Activated CD4-positive, alpha-beta T cell treated with anti-CD3 and anti-CD28 coated beads, Interleukin-2, amount 50 U/mL, for 24 hours (primary cell): ENCODE measurements at places on chromosomes 5 and 9.

DNA sequence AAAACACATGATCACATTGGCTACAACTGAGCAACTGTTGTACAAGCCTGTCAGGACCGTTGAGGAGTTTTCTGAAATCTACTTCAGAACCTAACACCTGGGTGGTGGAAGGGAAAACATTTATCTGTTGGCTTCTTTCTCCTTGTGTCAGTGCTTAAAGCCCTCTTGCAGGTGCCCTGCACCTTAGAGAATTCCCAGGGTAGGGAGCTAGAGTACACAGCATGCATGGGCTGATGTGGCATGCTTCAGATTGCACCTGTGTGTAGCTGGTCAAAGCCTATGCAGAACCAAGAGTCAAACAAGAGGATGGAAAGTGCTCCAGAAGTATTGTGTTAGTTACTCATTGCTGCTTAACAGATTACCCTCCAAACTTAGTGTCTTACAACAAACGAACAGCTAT is 33.6 kb upstream of the ZBED3 start:
- DNase-seq = no peak

- DNase-seq = no peak
These were observed 144.7 kb upstream of the SHB start for GRCh38 chr9:38213631-38214299.

DNA sequence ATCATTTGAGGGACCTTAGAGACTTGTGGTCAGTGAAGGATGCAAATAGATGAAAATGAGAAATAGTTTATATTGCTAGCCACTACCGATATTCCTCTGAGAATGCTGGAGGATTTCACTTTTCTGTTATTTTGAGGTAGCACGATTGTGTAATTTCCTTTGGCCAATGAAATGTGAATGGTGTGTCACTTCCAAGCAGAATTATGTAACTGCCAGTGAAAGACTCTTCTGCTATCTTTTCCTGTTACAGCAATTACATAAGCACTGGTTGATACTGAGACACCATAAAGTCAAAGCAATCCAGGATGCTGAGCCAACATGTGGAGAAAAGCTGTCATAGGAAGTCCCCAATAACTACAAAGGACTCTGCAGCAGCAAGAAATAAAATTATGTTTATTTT is 3.6 kb upstream of the PCDHA2 start:
- DNase-seq = no peak

DNA sequence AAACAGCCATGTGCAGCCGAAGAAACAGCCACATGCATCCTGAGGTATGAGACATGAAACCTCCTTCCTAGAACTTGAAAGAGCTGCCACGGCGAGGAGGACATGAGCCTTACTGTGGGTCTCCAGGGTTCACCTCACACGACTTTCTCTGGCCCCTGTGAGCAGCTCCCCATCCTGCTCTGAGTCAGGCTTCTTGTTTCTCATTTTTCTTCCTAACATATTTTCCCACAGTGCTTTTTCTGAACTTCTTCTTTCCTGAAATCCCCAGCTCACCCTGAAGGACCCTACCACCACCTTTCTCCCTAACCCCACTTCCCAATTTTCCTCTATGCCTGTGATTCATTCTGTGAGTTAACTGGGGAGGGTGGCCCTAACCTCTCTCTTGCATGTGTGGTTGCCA is 33.7 kb upstream of the ADRB2 start:
- no peak for DNase-seq

GRCh38 chr5:138752341-138752950 is 779 bp upstream of the CTNNA1 start:
- no peak for DNase-seq

DNA sequence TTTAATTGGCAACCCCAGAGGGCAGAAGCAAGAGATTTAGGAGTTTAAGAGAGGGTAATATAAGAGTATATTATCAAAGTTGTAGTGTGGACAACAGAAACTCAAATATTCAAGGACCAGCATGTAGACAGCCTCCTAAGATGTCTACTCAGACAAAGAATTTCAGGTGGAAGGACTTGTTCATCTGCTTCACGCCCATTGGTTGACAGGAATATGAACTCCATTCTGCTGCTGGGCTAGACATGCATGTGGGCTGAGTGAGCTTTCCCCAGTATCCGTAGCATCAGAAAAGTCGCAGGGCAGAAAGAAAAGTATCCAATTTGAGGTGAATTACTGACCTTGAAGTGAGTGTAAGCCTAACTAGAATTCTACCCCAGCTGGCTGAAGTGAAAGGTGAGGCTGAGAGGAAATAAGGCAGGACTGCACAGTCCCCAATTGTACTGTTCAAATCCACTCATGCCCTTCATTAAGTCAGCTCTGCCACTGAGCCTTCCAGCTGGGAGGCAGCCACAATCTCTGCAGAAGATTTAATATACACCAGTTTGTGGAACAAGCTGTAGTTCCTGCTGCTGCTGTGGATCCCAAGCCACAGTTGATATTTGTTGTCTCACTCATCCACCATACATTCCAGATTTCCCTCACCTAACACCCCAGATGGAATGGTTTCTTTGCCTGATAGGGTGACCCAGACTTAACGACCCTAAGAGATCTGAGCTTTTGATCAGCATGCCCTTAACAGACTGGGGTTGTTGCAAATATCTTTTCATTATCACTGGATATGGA is 41.2 kb downstream of the PDCD1LG2 start:
- no peak for DNase-seq

- no peak for DNase-seq
These were observed 1412.1 kb downstream of the EFNA5 start for GRCh38 chr5:106258591-106259125.

GRCh38 chr5:149526845-149527590 is 24.2 kb downstream of the CSNK1A1 start:
- DNase-seq = no peak

DNA sequence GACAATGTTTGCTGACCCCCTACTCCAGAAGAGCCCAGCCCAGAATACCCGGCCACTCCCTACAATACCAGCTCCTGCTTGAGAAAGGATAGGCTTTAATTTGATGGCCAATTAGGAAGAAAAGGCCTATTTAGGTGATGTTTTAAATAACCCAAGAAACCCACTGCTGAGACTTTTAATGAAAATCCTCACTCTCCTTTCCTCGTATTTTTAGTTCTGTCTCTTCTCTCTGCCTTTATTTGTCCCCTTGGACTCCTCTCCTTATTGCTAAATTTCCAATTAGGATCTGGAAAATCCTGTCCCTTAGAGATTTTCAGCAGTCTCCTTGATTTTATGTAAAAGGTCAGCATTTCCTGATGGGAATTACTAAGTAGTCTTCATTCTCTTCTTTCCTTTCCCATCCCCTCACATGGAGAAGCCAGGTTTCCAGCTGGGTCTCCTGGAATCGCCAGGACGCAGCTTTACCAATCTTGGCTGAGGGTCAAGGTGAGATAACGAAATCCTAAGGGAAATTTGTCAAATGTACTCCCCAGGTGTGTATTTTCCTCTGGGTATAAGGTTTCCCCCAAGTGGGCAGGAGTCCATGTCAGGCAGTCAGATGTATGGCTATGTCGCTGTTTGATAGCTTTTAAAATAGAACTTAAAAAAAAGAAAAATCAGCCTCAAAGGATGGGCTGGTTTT is 11.7 kb downstream of the STC2 start:
- no peak for DNase-seq

DNA sequence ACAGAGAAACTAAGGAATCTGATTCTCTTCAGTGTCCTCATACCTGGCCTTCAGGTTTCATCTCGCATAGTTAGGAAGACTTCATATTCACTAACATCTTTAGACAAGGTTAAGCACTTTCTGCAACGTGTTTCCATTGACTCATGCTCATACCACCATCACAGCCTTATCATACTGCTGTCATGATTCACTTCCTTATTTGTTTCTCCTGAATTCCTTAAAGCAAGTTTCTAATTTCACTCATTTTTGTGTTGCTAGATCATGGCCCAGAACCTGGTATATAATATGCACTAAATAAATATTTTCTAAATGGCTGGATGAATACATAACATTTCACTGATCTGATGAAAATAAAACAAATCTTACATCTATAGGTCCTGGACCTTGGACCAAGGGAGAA is 472.9 kb downstream of the PRELID2 start:
- no peak for DNase-seq

DNA sequence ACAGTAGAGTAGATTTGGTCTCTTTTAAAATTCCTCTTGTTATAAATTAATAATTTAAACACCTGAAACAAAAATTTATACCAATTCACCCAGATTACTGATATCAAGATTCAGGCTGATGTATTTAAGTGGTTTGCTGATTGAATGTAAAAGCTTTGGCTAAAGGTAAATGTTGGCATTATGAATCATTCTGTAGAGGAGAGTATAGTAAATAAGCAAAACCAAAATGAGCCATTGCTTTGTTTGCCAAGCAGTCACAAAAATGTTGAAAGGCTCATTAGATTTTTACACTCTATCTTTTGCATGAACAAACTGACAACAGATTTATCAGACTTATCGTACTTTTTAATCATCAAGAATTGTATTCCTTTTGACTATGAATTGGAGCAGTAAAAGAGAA is 332.6 kb downstream of the FAM170A start:
- no peak for DNase-seq

DNA sequence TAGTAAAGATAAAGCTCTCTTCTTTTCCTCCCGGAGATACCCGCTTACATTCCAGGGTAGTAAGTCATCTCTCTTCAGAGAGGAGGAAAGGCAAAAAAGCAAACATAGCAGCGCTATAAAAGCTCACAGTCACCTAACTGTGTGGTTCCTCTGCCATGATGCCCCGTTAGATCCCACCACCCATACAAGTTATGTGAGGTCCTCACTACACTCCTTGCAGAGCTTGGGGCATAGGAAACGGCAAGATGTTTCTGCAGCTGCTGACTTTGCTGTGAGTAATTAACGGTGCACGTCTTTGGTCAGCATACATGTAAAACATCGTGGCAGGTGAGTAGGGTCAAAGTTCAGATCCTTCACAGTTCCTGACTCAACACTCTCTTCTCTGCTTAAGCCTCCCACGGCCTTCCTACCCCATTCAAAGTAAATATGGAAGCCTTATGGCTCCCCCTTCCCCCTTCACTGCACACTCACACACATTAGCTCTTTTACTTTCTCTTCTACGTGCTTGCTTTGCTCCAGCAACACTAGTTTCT is 218.9 kb downstream of the DIRAS2 start:
- DNase-seq = no peak

DNA sequence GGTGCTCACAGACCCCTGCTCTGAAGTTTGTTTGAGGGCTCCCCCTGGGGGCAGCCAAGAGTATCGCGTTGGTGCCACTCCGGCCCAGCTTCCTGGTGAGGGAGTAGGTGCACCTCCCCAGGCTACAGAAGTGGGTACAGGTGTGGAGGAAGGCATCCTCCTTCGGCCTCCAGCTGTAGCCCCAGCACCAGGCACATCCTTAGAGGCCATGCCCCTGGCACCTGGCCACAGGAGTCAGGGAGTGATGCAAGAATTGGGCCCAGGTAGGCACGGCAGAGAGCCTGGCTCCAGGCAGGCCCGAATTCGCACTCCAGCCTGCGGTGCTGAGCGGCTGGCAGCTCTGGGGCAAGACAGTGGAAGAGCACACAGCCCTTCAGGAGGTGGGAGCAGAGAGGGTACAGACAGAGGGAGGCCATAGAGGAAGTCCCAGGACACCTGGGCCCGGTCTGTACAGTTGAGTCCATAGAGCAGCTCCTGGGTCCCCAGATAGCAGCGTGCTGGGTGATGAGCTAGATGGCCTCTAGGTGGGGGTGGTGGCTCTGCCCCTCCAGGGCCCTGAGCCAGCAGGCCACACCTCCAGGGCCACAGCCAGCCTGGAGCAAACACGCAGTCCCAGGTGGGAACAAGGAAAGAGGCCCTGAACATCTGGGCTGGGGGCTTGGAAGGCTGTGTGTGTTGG is 2.4 kb downstream of the SAPCD2 start:
- DNase-seq = peak; percentile 72

DNA sequence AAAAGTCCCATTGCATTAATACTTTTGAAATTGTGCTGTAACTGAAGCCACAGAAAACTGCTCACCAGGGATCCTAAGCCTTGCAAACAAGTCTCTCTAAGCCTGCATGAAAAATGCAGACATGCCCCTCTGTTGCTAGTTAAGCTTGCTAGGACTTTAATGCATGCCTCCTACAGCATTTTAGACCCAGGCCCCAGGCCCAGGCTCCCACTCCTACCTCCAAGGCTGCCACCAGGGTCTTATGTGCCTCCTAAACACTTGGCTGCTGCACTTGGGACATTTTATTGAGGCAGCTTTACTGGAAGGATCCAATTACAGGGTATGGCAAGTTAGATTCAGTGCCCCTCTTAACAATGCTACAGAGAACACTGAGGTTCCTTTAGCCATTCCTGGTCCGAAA is 467.3 kb upstream of the CLINT1 start:
- DNase-seq = no peak

DNA sequence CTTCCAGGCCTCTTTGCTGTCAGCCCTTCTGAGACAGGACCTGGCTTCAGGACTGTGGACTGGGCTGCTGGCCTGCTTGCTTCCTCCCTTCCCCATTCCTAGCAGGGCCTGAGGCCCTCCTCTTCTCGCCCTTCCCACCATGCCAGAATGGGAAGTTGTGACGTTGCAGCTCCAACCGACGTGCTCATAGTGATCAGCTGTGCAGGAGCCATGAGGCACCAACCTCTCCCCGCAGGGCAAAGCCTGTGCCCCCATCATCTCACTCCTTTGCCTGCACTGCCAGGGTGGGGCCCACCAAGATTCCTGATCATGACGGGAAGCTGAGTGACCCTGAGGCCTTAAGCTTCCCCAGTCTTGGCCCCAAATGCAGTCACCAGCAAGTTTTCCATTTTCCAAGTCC is 45.1 kb upstream of the GARNL3 start:
- no peak for DNase-seq

DNA sequence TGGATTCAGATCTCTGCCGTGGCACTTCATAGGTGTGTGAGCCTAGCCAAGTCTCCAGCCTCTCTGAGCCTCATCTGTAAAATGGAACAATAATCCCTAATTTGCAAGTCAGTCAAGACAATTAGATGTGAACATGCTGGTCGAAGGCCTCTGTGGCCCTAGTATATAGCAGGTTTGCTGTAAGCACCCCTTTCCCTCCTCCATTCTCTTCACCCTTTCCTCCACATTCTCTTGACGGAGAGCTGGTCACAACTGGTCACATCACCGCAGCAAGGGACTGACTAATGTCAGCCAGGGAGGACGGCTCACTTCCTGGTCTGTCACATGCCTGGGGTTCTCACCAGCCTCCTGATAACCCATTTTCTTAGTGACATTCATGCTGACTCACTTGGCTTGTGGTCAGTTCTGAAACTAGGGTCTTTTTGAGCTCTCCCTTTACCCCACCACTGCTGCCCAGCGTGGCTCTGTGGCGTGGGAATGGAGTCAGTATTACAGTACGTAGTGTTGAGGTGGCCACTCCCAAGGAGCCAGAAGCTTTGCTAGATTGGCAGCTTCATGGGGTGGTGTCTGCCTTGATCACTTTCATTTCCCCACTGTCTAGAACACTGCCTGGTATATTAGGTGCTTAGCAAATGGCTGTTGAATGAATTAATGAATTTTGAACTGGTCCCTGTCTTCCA is 47.8 kb downstream of the ERGIC1 start:
- no peak for DNase-seq
